ENCODE measurements at places on chromosomes 7 and 10. TPM values are rescaled to one million over a fixed set of nuclear protein-coding genes. Genes with fewer than 3 reads are reported as not detected.

Gene SYNPO2L
- total RNA-seq, result not detected

Gene CACNB2
- total RNA-seq, result not detected

DNA sequence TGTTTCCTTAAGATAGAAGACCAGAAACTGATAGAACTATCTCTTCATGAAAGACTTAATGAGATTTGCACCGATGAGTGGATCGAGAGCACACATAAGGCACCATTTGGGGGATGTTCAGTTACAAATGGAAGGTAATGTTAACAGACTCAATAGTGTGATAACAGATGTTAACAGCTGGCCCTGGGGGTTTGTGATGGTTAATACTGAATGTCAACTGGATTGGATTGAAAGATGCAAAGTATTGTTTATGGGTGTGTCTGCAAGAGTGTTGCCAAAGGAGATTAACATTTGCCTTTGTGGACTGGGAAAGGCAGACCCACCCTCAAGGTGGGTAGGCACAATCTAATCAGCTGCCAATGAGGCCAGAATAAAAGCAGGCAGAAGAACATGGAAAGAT lies 130.5 kb upstream of the DGKB start:
- DNase-seq, result no peak

- peak; percentile 26 for DNase-seq
These were observed 60.6 kb upstream of the AKR1C1 start for GRCh38 chr10:4902571-4903011.
